ENCODE measurements at places on chromosomes 6 and 20. TPM values are rescaled to one million over a fixed set of nuclear protein-coding genes. Genes with fewer than 3 reads are reported as not detected.

Gene HCRTR2
- not detected for total RNA-seq

Gene RSPH4A
- not detected for total RNA-seq

Gene NPEPL1
- total RNA-seq = 59.0 TPM

- H3K4me3 ChIP-seq = no peak overlapping the region
- no peak for DNase-seq
- H3K36me3 ChIP-seq = peaks cover 56% of the 10 kb centered on the region
- peak overlapping the region; percentile 33 for H3K27ac ChIP-seq
These were observed 2.9 kb downstream of the RXRB start for GRCh38 chr6:33197431-33198048.

DNA sequence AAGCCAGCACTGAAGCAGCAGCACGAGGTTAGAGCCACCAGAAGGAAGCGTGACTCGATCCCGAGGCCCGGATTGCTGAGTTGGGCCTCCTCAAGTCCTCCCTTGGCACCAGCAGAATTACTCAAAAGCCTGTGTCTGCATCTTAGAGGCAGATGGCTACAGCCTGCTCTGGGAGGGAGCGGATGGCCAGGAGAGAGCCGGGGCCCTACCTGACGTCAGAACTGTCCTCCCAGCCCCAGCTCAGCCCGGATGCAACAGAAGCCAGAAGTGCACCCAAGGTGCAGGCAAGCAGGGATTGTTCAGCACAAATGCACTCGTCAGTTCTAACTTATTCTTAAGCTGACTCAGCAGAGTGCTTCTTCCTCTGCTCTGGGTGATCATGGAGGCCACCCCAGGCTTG is 155.5 kb upstream of the RPS6KA2 start:
- H3K36me3 ChIP-seq = no peaks in the 10 kb centered on the region
- no peaks in the 10 kb centered on the region for H3K27me3 ChIP-seq
- DNase-seq = peak; percentile 82
- H3K4me3 ChIP-seq = no peak overlapping the region
- H3K4me1 ChIP-seq = no peaks in the 10 kb centered on the region
- no peak overlapping the region for H3K27ac ChIP-seq

DNA sequence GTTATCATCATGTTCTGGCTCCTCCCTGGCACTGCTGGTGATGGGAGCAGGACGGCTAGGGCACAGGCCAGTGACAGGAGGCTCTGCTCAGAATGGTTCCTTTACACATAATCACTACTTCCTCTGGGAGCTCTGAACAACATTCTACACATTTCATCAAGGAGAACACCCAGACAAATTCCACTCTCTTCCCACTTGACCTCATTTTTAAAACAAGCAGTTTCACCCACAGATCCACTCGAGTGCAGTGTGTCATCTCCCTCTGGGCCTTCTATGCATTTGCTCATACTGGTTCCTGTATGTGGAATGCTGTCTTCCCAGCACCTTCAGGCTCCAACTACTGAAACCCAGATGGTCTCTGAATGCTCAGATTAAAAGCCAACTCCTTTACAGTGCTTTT is 84.8 kb downstream of the ELOVL5 start:
- no peak overlapping the region for H3K4me3 ChIP-seq
- DNase-seq = no peak
- no peak overlapping the region for H3K27ac ChIP-seq

DNA sequence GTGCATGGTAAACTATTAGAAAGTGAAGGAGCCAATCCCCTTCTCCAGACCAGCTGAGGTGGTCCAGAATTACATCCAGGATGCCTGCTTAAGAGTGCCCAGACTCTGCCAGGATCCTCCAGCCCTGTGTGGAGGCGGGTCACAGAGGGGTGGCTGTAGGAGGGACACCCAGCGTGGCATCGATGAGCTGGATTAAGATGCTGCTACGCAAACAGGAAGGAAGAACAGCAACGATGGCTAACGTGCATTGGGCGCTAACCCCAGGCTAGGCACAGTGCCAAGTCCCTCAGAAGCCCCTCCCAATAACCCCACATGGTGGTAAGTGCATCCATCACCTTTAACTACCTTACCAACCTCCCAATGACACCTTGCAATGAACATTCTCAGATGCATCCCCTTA is 63.9 kb upstream of the MRPS10 start:
- no peak for DNase-seq
- peaks cover 33% of the 10 kb centered on the region for H3K4me1 ChIP-seq
- no peak overlapping the region for H3K27ac ChIP-seq
- no peaks in the 10 kb centered on the region for H3K27me3 ChIP-seq

DNA sequence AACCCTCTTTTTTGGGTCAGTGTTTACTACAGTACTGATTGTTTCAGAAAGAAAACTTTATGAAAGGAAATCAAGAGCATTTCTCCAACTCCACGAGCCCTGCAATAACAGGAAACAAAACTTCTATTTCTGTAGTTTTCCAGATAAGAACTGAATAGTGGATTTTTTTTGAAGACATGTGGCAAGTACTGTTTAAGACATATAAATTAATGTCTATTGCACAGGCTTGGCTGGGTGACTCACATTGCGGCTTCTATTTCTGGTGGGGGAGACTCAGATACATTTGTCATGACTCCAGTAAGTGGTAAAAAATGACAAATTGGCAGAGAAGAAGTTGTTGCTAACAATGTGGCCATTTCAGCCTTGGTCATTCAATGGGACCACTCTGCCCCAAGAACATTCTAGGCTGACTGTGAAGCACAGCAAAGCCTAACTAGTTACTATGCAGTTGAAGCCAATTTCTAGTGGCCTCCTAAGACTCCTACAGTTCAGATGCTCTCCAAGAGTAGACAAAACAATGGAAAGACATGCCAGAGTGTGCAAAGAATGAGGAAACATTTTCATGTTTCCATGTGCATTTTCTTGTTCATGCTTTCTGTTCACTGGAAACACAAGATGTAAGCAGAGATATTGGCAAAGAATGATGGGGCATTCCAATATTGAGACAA is 200.9 kb downstream of the EDN1 start:
- H3K4me1 ChIP-seq = no peaks in the 10 kb centered on the region
- no peak overlapping the region for H3K4me3 ChIP-seq
- H3K36me3 ChIP-seq = no peaks in the 10 kb centered on the region
- DNase-seq = no peak
- no peaks in the 10 kb centered on the region for H3K27me3 ChIP-seq

- H3K27me3 ChIP-seq = no peaks in the 10 kb centered on the region
- no peaks in the 10 kb centered on the region for H3K36me3 ChIP-seq
- H3K4me1 ChIP-seq = peaks cover 78% of the 10 kb centered on the region
These were observed 29.6 kb downstream of the PMEPA1 start for GRCh38 chr20:57680131-57680716.

GRCh38 chr6:150251566-150252186 is 108.8 kb downstream of the PPP1R14C start:
- no peak overlapping the region for H3K4me3 ChIP-seq
- no peaks in the 10 kb centered on the region for H3K27me3 ChIP-seq
- no peak for DNase-seq
- no peaks in the 10 kb centered on the region for H3K4me1 ChIP-seq

DNA sequence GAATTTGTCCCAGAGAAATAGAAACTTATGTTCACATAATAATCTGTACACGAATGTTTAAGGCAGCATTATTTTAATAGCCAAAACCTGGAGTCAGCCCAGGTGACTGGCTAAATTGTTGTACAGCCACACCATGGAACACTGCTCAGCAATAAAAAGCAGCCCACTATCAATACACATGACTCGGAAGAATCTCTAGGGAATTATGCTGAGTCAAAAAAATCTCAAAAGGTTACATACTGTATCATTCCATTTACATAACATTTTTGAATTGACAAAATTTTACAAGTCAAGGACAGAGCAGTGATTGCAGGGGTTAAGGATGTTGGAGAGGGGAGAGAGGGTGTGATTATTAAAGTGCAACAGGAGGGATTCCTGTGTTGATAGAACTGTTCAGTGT is 163.4 kb downstream of the UBE3D start:
- no peak overlapping the region for H3K27ac ChIP-seq
- H3K27me3 ChIP-seq = no peaks in the 10 kb centered on the region
- no peaks in the 10 kb centered on the region for H3K36me3 ChIP-seq
- no peak for DNase-seq
- H3K4me1 ChIP-seq = no peaks in the 10 kb centered on the region

DNA sequence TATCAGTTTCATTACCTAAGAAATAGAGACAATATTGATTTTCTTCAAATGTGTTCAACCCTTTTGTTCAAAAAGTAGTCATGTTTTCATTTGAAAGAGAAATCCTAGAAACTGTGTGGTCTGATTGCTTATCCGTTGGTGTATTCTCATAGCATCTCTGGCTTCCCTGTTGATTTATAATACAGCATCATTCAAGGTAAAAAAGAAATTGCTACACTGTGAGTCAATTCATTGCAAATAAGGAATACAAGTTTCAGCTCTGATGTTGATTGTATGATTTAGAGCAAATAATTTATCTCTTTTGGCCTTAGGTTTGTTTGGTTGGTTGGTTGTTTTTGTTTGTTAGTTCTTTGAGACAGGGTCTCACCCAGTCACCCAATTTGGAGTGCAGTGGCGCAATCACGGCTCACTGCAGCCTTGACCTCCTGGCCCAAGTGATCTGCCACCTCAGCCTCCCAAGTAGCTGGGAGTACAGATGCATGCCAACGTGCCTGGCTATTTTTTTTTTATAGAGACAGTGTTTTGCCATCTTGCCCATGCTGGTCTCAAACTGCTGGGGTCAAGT is 185.5 kb upstream of the TNFAIP3 start:
- H3K27me3 ChIP-seq = no peaks in the 10 kb centered on the region
- no peak overlapping the region for H3K27ac ChIP-seq
- no peak for DNase-seq
- no peaks in the 10 kb centered on the region for H3K4me1 ChIP-seq

DNA sequence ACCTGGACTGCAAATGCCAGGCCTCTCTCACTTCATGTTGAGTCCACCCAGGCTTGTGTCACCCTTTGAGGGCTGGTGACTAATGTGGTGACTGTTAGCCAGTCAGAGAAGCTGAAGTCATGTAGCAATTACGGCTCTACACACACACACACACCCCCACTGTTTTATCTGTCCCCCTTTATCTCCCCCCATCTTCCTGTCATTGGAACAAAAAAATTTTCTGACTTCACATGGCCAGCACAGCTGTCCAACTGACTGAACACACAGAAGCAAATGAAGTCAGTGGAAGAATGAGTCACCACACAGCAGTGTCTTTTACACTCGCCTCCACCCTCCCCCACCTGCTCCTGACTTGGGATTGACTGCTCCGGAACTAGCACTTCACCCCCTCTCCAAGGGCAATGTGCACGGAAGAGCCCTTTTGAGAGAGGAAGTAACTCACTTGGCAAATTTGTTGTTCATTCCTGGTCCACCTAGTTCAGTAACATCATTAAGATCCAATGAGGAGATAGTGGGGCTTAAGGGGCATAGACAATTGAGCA is 198.0 kb downstream of the RNF144B start:
- H3K27ac ChIP-seq = no peak overlapping the region
- H3K36me3 ChIP-seq = no peaks in the 10 kb centered on the region
- H3K4me1 ChIP-seq = peaks cover 6% of the 10 kb centered on the region

- H3K27me3 ChIP-seq = no peaks in the 10 kb centered on the region
- H3K27ac ChIP-seq = no peak overlapping the region
- H3K4me3 ChIP-seq = no peak overlapping the region
- no peak for DNase-seq
These were observed 241.2 kb downstream of the FRK start for GRCh38 chr6:115819506-115819905.

Measured in esophagus muscularis mucosa (tissue), 4 donors.